ENCODE measurements at places on chromosomes 4 and X.

DNA sequence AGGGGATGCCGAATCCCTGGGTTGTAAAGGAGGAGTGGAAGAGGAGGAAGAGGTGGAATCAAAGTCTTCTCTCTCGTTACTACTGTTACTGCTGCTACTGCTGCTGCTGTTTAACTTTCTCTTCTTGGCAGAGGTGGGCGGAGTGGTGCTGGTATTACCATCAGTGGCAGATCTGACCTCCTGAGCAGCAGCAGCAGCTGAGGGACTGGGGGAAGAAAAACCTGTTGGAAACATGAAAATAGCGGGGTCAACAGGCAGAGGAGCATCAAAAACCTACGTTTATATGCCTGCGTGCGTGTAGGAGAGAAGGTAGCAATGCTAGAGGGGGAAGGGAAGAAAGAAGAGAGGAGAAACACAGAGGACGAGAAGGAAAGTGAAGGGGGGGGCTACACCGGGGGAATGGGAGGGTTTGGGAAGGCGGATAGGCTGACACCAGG lies 339 bp downstream of the CUL4B start:
- peak; percentile 35 for DNase-seq

DNA sequence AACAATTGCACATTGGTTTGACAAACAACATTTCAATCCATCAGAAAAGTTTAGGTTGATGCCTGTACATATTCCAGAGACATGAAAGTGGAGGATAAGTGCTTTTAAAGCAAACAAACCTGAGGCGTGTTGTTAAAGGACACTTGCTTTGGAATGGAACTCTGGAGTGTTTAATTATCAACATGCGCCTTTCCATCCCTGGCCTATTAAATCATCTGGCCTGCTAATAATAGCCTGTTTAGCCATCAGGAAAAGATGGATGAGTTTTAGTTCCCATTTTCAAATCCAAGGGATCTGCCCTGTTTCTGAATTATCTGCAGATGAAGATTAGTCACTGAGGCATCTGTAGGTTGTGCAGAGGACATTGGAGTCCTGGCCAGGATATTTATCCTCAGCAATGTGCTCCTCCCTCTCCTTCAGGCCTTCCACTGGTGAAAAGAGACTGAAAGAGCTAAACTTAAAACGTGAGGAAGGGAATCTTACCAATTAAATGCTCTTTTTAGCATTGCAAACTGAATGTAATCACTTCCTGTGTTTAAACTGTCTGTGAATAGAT lies 388.9 kb downstream of the PPARGC1A start:
- no peak for DNase-seq

DNA sequence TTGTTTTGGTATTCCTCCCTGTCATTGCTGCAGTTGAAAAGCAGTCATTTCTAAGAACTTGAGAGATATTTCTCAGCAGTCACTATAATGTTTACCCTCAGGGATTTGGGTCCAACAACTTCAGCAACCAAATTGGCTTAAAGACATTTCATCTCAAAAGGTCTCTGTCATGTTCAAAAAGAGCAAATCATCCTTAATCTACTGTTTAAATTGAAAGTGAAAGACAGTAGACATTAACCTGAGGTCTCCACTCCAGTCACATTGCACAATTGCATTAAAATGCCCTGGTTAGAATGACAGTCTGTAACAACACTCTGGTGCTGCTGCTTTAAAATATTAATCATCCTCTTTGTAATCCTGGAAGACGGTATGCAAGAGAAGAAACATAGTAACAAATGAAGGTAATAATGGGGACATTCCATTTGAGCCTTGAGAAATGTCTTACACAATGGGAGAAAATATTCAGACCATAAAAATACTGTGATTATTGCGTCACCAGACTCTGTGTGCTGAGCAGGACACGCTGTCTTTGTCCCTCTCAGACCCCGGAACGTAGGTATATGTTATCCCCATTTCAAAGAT lies 90.2 kb upstream of the UNC5C start:
- DNase-seq: peak; percentile 5

DNA sequence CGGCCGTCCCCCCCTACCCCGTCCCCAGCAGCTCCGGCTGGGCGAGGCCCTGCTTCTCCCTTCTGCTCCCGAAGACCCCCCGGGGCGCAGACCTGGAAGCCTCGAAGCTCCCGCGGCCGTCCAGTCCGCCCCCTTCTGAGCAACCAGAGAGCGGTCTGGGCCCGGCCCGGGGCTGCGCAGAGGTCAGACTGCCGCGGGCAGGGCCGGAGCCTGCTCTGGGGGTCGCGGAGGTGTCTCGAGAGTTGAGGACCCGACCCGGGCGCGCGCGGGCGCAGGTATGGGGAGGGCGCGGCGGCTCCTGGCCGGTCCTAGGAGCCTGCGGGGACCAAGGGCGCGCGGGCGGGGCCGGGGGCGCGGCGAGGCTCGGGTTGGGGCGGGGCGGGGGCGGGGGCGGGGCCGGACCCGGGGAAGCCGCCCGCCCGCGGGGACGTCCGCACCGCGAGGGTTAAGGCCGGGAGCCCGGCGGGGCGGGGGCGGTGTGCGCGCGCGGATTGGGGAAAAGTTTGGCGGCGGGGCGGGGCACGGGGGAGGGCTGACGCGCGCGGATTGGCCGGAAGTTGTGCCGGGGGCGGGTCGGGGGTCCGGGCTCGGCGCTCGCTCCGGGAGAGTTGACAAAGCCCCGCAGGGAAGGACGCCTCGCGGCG lies at the start of gene FGFRL1:
FGFRL1 (plus strand) TSS at position 605 of the 644 bp plus-strand sequence. CDS start 860 bp downstream, outside the sequence.
- DNase-seq: peak; percentile 95

DNA sequence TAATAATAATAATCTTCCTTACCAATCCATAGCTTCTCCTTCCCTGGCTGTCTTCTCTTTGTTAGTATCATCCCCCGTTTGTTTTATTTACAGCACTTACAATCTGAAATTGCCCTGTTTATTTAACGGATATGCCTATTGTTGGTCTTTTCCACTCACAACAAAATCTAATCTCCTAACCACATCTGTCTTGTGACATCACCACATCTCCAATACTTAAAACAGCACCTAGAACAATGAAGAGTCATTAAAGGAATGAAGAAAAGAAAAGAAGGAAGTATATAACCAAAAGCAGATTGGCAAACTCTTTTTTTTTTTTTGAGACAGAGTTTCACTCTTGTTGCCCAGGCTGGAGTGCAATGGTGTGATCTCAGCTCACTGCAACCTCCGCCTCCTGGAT lies 38.7 kb upstream of the JADE1 start:
- peak; percentile 42 for DNase-seq

- no peak for DNase-seq
These were observed 2062.4 kb downstream of the ARAP2 start for GRCh38 chr4:34181891-34182290.

DNA sequence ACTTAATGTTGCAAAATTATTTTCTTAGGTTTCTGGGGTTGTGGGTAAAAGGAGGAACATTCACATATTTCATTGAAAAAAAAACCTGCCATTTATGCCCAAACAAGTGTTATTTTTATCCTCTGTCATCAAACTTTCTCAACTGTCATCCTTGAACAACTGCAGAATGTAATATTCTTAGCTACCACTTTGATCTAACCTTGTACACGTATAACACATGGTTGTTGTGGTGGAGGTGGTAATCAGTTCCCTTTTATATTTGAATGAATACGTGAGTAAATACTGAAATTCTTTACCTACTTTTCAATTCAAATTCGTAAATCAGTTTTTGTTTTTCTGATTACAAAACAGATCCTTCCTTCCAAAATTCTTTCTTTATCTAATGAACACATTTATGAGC lies 3.8 kb upstream of the AMMECR1 start:
- no peak for DNase-seq

GRCh38 chrX:68261060-68261672 lies 172.1 kb downstream of the OPHN1 start:
- peak; percentile 41 for DNase-seq

GRCh38 chr4:76691807-76692582 lies 205.9 kb downstream of the SOWAHB start:
- no peak for DNase-seq

DNA sequence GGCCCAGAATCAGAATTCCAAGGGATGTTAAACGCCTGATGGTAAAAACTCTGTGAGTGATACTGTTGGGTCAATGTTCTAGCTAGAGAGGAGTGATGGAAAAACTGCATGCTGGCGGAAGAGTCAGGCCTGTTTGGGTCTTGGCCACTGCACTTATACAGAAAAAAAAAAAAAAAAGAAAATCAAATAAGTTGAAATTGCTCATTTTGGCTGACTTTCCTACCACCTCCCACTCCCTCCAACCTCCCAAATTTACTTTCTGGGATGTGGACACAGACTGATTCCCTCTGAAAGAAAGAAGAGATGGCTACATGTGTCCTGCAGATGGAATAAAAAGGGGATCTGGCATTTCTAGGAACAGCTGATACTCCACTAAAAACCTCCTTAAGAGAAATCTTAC lies 234.1 kb upstream of the GIMD1 start:
- no peak for DNase-seq

DNA sequence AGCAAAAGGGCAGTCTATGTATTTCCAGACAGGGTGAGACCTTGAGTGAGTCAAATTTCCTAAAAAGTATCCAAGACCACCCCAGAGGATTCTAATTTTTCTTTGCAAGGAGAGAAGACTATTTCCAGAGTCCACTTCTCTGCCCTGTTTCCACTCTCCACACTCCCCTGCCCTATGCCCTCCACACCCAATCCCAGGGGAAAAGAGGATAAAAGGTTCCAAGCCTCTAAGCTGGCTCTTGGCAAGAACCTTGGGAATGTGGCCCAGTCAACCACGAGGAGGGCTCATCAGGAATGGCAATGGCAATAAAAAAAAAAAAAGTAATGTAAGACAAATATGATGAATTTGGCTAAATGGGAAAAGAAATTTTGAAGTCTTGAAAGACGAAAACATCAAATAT lies 65.9 kb downstream of the SRPX start:
- no peak for DNase-seq

GRCh38 chrX:31266203-31267076 lies 194.6 kb upstream of the FTHL17 start:
- peak; percentile 26 for DNase-seq

GRCh38 chrX:151974336-151975227 lies at the start of gene GABRE:
GABRE (minus strand) TSS chrX:151974676; CDS start chrX:151974625, 51 bp downstream.
- DNase-seq: peak; percentile 3

GRCh38 chr4:73573794-73574528 lies 46.3 kb downstream of the RASSF6 start:
- DNase-seq: peak; percentile 78

Data from hematopoietic multipotent progenitor cell treated with erythropoietin and hydrocortisone succinate and interleukin-3 and kit ligand, for 6 days (in vitro differentiated cells).